ENCODE measurements at places on chromosomes 13 and 19. TPM values are rescaled to one million over a fixed set of nuclear protein-coding genes. Genes with fewer than 3 reads are reported as not detected.

- no peak overlapping the region for H3K4me3 ChIP-seq
- no peaks in the 10 kb centered on the region for H3K27me3 ChIP-seq
- no peak overlapping the region for H3K27ac ChIP-seq
These were observed 3.5 kb upstream of the TLE5 start for GRCh38 chr19:3065675-3066357.

POLR1G gene
- 5.2 TPM for total RNA-seq

- H3K27me3 ChIP-seq, result no peaks in the 10 kb centered on the region
- H3K27ac ChIP-seq, result peak overlapping the region; percentile 98
- no peak for DNase-seq
- peak overlapping the region; percentile 98 for H3K4me3 ChIP-seq
These were observed 576 bp downstream of the DOT1L start for GRCh38 chr19:2164020-2164998.

DNA sequence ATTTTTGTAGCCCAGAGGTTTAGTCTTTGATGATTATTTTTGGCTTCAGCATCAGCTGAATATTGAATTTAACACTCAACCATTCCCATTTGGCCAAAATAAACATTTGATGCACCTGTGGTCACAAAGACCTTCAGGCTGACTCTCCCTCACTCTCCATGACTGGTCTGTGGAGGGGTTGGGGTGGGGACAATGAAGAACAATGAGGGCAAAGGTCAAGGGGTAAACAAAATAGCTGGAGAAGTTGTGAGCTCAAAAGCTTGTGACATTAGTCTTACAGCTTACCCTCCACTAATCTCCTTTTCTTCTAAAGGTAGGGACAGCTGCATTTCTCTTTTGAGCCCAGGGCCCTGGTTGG, 86.9 kb downstream of the SLC15A1 start:
- no peak overlapping the region for H3K4me3 ChIP-seq
- no peaks in the 10 kb centered on the region for H3K36me3 ChIP-seq
- H3K27me3 ChIP-seq, result peaks cover 3% of the 10 kb centered on the region

- H3K4me1 ChIP-seq, result no peaks in the 10 kb centered on the region
- no peak overlapping the region for H3K27ac ChIP-seq
- no peak for DNase-seq
- H3K27me3 ChIP-seq, result no peaks in the 10 kb centered on the region
These were observed 270.1 kb downstream of the SLITRK5 start for GRCh38 chr13:87941226-87941625.

C19orf67 gene
- not detected for total RNA-seq

DNA sequence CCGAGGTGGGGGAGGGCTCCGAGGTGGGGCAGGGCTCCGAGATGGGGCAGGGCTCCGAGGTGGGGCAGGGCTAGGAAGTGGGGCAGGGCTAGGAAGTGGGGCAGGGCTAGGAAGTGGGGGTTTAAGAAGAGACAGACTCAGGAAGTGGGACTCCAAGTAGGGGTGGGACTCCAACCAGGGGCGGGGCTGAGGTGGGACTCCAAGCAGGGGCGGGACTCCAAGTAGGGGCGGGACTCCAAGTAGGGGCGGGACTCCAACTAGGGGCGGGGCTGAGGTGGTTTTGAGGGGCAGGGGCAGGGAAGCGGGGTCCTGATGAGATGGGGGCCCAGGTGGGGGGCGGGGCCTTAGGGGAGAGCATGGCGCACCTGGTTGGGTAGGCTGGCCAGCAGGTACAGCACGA, 13.6 kb downstream of the CFD start:
- H3K27me3 ChIP-seq, result no peaks in the 10 kb centered on the region
- H3K27ac ChIP-seq, result peak overlapping the region; percentile 63
- DNase-seq, result no peak
- peaks cover 32% of the 10 kb centered on the region for H3K36me3 ChIP-seq
- H3K4me1 ChIP-seq, result peaks cover 35% of the 10 kb centered on the region

GRCh38 chr19:38506723-38507550, 73.4 kb downstream of the RYR1 start:
- H3K4me3 ChIP-seq, result no peak overlapping the region
- peaks cover 65% of the 10 kb centered on the region for H3K27me3 ChIP-seq
- DNase-seq, result peak; percentile 54

- H3K4me1 ChIP-seq, result peaks cover 12% of the 10 kb centered on the region
- H3K36me3 ChIP-seq, result no peaks in the 10 kb centered on the region
- DNase-seq, result no peak
- H3K27me3 ChIP-seq, result peaks cover 8% of the 10 kb centered on the region
- no peak overlapping the region for H3K4me3 ChIP-seq
These were observed 20.4 kb upstream of the DCLK1 start for GRCh38 chr13:36151591-36151990.

DNA sequence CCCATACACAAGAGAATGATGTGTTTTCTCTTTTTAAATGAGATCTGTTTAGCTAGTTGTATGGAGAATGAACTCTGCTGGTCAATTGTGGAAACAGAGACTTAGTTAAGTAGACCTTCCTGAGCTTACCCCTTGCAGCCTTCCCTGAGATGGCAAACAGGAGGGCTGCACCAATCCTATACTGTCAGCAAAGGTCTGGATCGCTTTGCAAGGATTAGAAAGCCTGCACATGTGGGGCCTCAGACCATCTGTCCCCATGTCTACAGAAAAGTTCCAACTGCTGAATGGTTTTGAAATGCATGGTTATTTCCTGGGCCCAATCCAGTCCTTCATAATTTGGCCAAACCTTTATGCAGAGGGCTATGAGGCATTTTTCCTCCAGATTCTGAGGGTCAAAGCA, 183.9 kb upstream of the SLC10A2 start:
- no peaks in the 10 kb centered on the region for H3K4me1 ChIP-seq
- DNase-seq, result no peak
- H3K36me3 ChIP-seq, result no peaks in the 10 kb centered on the region
- no peak overlapping the region for H3K27ac ChIP-seq
- no peaks in the 10 kb centered on the region for H3K27me3 ChIP-seq
- H3K4me3 ChIP-seq, result no peak overlapping the region

GRCh38 chr19:45213031-45213430, 32.2 kb downstream of the EXOC3L2 start:
- H3K36me3 ChIP-seq, result no peaks in the 10 kb centered on the region
- peaks cover 72% of the 10 kb centered on the region for H3K27me3 ChIP-seq
- DNase-seq, result no peak
- H3K4me3 ChIP-seq, result no peak overlapping the region
- peak overlapping the region; percentile 77 for H3K27ac ChIP-seq

- H3K27me3 ChIP-seq, result no peaks in the 10 kb centered on the region
- no peak overlapping the region for H3K4me3 ChIP-seq
- DNase-seq, result peak; percentile 54
- H3K27ac ChIP-seq, result peak overlapping the region; percentile 40
These were observed 279.8 kb downstream of the DNAJC15 start for GRCh38 chr13:43303033-43303729.

DNA sequence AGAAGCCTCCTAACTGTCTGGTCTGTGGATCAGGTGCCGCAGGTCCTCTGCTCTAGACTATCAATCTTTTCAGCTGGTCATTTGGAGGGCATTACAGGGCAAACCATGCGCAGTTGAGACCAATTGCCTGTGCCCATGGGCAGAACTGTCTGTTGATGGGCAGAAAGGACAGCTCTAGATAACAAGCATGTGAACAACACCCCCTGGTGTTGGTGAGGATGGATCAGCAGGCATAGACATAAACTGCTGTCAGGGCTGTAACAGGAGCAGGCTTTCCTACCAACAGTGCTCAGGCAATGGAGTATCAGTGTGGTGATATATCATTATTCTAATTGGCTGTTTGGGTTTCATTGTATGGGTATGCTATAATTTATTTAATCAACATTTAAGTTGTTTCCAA, 104.7 kb upstream of the KL start:
- no peaks in the 10 kb centered on the region for H3K36me3 ChIP-seq
- no peaks in the 10 kb centered on the region for H3K4me1 ChIP-seq
- H3K4me3 ChIP-seq, result no peak overlapping the region
- DNase-seq, result no peak

GRCh38 chr13:21458813-21459701, at the start of gene ZDHHC20:
ZDHHC20 (minus strand) TSS chr13:21459303; CDS start chr13:21459171, 132 bp downstream.
- DNase-seq, result peak; percentile 92
- peak within 1 kb of the TSS; percentile 95 for H3K27ac ChIP-seq
- no peaks in the 10 kb centered on the region for H3K27me3 ChIP-seq
- peak within 1 kb of the TSS; percentile 98 for H3K4me3 ChIP-seq
- peaks cover 28% of the 10 kb centered on the region for H3K4me1 ChIP-seq

- no peak overlapping the region for H3K4me3 ChIP-seq
- no peak for DNase-seq
- no peaks in the 10 kb centered on the region for H3K36me3 ChIP-seq
- no peaks in the 10 kb centered on the region for H3K4me1 ChIP-seq
These were observed 3.2 kb downstream of the IFNL1 start for GRCh38 chr19:39299404-39299803.

- no peaks in the 10 kb centered on the region for H3K27me3 ChIP-seq
- no peaks in the 10 kb centered on the region for H3K36me3 ChIP-seq
- H3K4me3 ChIP-seq, result peak overlapping the region; percentile 25
- peak overlapping the region; percentile 73 for H3K27ac ChIP-seq
These were observed 3.4 kb downstream of the EVI5L start for GRCh38 chr19:7833225-7834099.

GRCh38 chr13:22040810-22041364, 370.0 kb downstream of the FGF9 start:
- no peaks in the 10 kb centered on the region for H3K4me1 ChIP-seq
- no peaks in the 10 kb centered on the region for H3K36me3 ChIP-seq
- DNase-seq, result no peak
- peak overlapping the region; percentile 47 for H3K4me3 ChIP-seq
- H3K27me3 ChIP-seq, result peaks cover 6% of the 10 kb centered on the region
- no peak overlapping the region for H3K27ac ChIP-seq

MYBPC2 gene
- total RNA-seq, result not detected

DNA sequence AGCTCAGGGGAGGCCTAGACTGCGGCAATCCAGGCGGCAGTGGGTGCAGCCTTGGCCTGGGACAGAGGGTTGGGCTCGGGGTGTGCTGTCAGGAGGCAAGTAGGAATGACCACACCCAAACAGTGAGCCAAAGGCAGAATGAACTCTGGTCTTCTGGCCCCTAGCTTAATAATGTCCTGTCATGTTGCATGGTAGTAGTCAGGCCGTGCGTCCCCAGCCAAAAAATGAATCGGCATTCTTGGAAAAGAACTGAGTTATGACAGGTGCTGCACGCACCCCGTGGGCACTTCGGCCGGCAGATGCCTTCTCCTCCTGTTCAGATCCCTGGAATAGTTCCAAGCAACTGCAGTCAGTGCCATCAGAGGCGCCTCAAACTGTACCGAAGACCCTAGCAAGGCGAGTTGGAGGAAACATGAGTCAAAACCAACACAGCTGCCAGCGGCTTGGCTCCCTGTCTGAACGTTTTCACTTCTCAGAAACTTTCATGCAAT, 55.9 kb downstream of the ATP7B start:
- H3K27me3 ChIP-seq, result no peaks in the 10 kb centered on the region
- H3K36me3 ChIP-seq, result peaks cover 30% of the 10 kb centered on the region
- no peak overlapping the region for H3K27ac ChIP-seq
- peaks cover 9% of the 10 kb centered on the region for H3K4me1 ChIP-seq
- DNase-seq, result no peak

- H3K4me1 ChIP-seq, result peaks cover 11% of the 10 kb centered on the region
- no peak overlapping the region for H3K4me3 ChIP-seq
- no peak for DNase-seq
- H3K27me3 ChIP-seq, result no peaks in the 10 kb centered on the region
- no peak overlapping the region for H3K27ac ChIP-seq
These were observed 14.6 kb downstream of the SUGP1 start for GRCh38 chr19:19305696-19306095.

- H3K27me3 ChIP-seq, result peaks cover 9% of the 10 kb centered on the region
- no peak overlapping the region for H3K4me3 ChIP-seq
- no peak for DNase-seq
- H3K36me3 ChIP-seq, result no peaks in the 10 kb centered on the region
- peak overlapping the region; percentile 54 for H3K27ac ChIP-seq
These were observed 9.0 kb downstream of the RHPN2 start for GRCh38 chr19:33055718-33056117.

LENG8 gene
- 66.0 TPM for total RNA-seq

POGLUT2 gene
- 3.4 TPM for total RNA-seq

GRCh38 chr19:28847468-28847867, 365.5 kb downstream of the UQCRFS1 start:
- no peak overlapping the region for H3K4me3 ChIP-seq
- no peaks in the 10 kb centered on the region for H3K4me1 ChIP-seq
- peaks cover 18% of the 10 kb centered on the region for H3K27me3 ChIP-seq
- no peak for DNase-seq
- no peak overlapping the region for H3K27ac ChIP-seq

DNA sequence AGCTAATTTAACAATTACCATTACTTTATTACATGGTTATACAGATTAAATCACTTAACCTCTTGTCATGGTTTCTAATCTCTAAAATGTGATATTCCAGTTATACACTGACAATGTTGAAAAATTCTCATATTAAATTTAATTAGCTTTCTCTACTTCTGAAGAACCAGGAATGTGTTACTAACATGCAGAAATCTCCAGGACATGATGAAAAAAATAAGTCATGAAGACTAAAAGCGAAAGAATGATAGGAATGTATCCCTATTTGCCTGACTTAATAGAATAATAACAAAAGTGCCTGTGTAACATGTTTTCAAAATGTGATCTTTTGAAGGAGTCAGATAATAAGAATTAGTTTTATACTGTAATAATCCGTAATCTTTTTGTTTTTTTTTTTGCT, 2823.7 kb upstream of the PCDH20 start:
- H3K36me3 ChIP-seq, result no peaks in the 10 kb centered on the region
- no peak for DNase-seq
- no peaks in the 10 kb centered on the region for H3K27me3 ChIP-seq
- no peaks in the 10 kb centered on the region for H3K4me1 ChIP-seq
- no peak overlapping the region for H3K4me3 ChIP-seq

SLC17A7 gene
- total RNA-seq, result 0.99 TPM

- DNase-seq, result no peak
- no peaks in the 10 kb centered on the region for H3K27me3 ChIP-seq
- peaks cover 17% of the 10 kb centered on the region for H3K4me1 ChIP-seq
- no peak overlapping the region for H3K4me3 ChIP-seq
These were observed 122.1 kb upstream of the SPATA13 start for GRCh38 chr13:24038405-24038804.

- no peak overlapping the region for H3K27ac ChIP-seq
- DNase-seq, result no peak
- no peaks in the 10 kb centered on the region for H3K4me1 ChIP-seq
- H3K4me3 ChIP-seq, result no peak overlapping the region
- no peaks in the 10 kb centered on the region for H3K36me3 ChIP-seq
These were observed 284.7 kb downstream of the SLC7A1 start for GRCh38 chr13:29310806-29311205.

SOX1 gene
- not detected for total RNA-seq

GRCh38 chr19:9323557-9323918, 441 bp upstream of the ZNF559 start:
- H3K4me1 ChIP-seq, result peaks cover 24% of the 10 kb centered on the region
- peak; percentile 67 for DNase-seq
- peak overlapping the region; percentile 94 for H3K27ac ChIP-seq
- peaks cover 34% of the 10 kb centered on the region for H3K36me3 ChIP-seq
- peak overlapping the region; percentile 77 for H3K4me3 ChIP-seq
- no peaks in the 10 kb centered on the region for H3K27me3 ChIP-seq

GRCh38 chr13:58306062-58306461, 674.5 kb downstream of the PCDH17 start:
- no peak overlapping the region for H3K27ac ChIP-seq
- H3K4me3 ChIP-seq, result no peak overlapping the region
- H3K27me3 ChIP-seq, result no peaks in the 10 kb centered on the region
- no peak for DNase-seq
- no peaks in the 10 kb centered on the region for H3K36me3 ChIP-seq

MATK gene
- total RNA-seq, result 0.14 TPM

- H3K36me3 ChIP-seq, result no peaks in the 10 kb centered on the region
- no peaks in the 10 kb centered on the region for H3K4me1 ChIP-seq
These were observed 137.6 kb downstream of the AKAP11 start for GRCh38 chr13:42409551-42409950.

GRCh38 chr13:47413112-47413511, 516.3 kb upstream of the HTR2A start:
- H3K4me1 ChIP-seq, result no peaks in the 10 kb centered on the region
- H3K27me3 ChIP-seq, result no peaks in the 10 kb centered on the region
- no peaks in the 10 kb centered on the region for H3K36me3 ChIP-seq
- H3K27ac ChIP-seq, result no peak overlapping the region
